ENCODE measurements at places on chromosomes 3 and 15.

GRCh38 chr3:56825567-56826438 lies 24.1 kb upstream of the ARHGEF3 start:
- DNase-seq: no peak

GRCh38 chr3:185595526-185595925 lies 9.4 kb downstream of the SENP2 start:
- DNase-seq: no peak

DNA sequence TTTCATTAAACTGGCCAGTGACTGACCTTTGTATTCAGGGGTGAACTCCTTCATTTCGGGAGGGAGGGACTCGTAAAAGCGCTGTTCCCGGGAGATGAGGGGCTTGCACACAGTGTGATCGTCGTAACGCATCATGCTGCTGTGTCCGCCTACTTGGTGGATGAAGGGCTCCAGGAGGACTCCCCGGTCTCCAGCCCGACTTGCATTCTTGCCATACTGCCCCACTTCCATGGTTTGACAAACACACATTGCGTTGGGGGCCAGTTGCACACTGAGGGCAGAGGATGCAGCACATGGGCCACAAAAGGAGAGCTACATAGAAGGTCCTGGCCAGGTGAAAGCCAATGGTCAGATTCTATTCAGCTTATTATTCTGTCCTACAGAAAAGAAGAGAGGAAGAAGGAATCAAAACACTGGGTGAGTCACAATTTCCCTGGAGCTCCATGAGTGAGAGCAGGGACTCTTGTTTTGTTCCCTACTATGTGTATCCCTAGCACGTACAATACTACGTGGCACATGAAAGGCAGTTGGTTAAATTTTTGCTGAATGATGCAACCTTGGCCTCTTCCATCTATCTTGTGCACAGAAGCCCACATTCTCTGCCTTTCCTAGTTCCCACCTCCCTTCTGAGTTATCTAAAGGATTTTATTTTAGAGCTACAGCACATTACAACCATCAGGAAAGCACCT lies 24.2 kb upstream of the GMPPB start:
- no peak for DNase-seq

GRCh38 chr3:112498914-112499711 lies at the start of gene BTLA:
Gene BTLA (minus strand): TSS chr3:112499472. CDS start chr3:112499358, 114 bp downstream.
- DNase-seq: no peak

DNA sequence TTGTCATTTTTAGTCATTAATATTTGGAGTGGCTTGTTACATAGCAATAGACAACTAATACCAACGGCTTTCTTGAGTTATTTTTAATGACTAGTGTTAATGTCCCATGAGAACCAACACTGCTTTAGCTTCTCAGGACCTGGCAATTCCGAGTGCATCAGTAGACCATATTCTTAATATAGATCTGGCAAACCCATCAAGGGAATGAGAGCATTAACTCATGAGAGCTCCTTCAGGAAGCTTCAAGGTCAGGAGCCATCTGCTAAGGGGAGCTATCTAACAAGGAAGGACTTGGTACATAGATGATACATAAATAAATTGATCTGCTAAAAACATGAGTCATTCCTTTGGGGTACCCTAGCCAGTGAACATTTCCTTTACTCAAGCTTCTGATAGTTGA lies 122.6 kb upstream of the EPHA3 start:
- no peak for DNase-seq

DNA sequence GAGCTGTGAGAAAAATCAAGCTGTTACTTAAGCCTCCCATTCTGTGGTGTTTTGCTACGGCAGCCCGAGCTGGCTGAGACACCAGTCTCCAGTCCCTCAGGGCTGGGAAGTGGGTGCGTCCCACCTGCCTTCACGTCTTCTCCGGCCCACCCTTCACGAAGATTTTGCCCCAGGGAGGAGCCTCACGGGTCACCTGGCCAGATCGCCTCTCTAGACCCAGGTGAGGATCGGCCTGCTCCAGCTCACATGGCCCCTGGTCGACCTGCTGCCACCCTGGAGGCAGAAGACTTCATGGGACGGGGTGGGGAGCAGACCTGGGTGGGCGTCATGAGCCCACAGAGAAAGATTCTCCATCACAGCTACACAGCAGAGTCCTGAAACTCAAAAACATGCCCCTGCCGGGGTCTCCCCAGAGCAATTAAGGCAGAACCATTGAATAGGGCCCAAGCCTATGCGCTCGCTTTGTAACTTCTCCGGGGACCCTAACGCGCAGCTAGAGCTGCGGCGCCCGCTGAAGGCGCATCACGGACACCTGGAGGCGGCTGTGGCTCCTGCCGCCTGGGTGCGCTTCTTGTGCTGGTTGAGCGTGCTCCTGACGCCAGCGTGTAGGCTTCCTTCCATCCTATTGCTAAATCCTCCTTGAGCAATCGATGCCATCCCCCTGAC lies 92.6 kb upstream of the ALDH1A3 start:
- DNase-seq: no peak

- DNase-seq: no peak
Observed at GRCh38 chr3:141386611-141387111, 18.4 kb downstream of the ZBTB38 start.
